ENCODE measurements at places on chromosomes 2 and 18. TPM values are rescaled to one million over a fixed set of nuclear protein-coding genes. Genes with fewer than 3 reads are reported as not detected.

GRCh38 chr18:68435581-68435980, 279.3 kb downstream of the TMX3 start:
- no peak overlapping the region for H3K4me3 ChIP-seq
- no peak overlapping the region for H3K27ac ChIP-seq
- H3K4me1 ChIP-seq = no peaks in the 10 kb centered on the region
- H3K27me3 ChIP-seq = no peaks in the 10 kb centered on the region
- H3K36me3 ChIP-seq = no peaks in the 10 kb centered on the region

Gene MRO
- 1.1 TPM for total RNA-seq

DNA sequence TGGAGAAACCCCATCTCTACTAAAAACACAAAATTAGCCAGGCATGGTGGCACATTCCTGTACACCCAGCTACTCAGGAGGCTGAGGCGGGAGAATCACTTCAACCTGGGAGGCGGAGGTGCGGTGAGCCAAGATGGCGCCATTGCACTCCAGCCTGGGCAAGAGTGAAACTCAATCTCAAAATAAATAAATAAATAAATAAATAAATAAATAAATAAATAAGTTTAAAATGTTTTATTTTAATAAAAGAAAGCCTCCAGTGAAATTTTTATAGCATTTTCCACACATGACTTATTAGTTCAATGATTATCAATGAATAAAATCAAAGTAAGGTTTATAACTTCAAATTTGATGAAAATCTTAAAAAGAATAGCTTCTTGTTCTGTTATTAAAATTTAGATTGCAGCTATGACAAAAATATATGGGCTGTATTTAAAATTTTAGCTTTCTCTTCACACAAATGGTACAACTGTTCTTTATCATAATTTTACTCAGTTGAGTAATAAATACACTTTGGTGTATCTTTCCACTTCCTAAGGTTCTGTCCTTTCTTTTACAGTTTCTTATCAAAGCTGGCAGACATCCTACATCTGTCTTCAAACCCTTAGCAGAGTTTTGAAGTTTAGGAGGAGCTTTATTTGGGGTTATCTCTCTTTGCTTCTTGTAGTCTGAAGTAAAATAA, 78.4 kb upstream of the ZSWIM2 start:
- no peak overlapping the region for H3K4me3 ChIP-seq
- no peaks in the 10 kb centered on the region for H3K4me1 ChIP-seq
- no peaks in the 10 kb centered on the region for H3K27me3 ChIP-seq
- DNase-seq = no peak

Gene STARD6
- total RNA-seq = not detected

DNA sequence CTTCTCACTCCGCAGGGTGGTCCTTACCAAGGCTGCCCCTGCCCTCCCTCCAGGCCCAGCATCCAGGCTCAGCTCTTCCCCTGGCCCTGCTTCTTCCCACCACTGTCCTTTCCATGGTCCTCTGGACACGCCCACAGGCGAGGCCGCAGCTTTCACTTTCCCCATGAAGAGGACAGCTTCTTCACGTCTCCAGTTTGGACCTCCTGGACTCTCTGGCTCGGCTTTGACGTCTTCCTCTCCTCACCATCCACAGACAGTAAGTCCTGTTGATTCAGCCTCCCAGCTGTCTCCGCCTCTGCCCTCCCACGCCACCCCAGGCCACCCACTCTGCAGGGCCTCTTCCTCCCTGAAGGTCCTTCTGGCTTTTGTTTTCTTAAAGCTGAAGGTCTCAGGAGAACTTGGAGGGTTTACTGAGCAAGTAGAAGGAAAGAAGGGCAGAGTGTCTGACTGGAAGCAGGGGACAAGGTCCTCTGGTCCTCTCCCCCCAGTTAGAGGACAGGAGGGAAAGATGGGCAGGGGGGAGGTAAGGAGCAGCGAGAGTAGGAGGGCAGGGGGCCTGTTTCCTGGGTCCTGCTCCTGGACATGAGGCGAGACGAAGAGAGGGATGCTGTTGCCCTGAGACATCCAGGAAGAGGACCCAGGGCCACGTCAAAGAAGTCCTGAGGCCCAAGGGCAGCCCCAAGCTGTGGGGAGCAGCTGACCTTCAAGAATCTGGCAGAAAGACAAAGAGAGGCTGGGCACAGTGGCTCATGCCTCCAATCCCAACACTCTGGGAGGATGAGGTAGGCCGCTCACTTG, 24.7 kb upstream of the NMUR1 start:
- peak overlapping the region; percentile 37 for H3K27ac ChIP-seq
- H3K27me3 ChIP-seq = no peaks in the 10 kb centered on the region
- H3K4me3 ChIP-seq = no peak overlapping the region
- H3K36me3 ChIP-seq = no peaks in the 10 kb centered on the region
- no peaks in the 10 kb centered on the region for H3K4me1 ChIP-seq
- DNase-seq = peak; percentile 56

- no peak for DNase-seq
- no peaks in the 10 kb centered on the region for H3K36me3 ChIP-seq
- H3K27me3 ChIP-seq = no peaks in the 10 kb centered on the region
- no peak overlapping the region for H3K4me3 ChIP-seq
- H3K4me1 ChIP-seq = no peaks in the 10 kb centered on the region
- no peak overlapping the region for H3K27ac ChIP-seq
Measured at GRCh38 chr18:23059541-23060465, 75.5 kb upstream of the CABLES1 start.

DNA sequence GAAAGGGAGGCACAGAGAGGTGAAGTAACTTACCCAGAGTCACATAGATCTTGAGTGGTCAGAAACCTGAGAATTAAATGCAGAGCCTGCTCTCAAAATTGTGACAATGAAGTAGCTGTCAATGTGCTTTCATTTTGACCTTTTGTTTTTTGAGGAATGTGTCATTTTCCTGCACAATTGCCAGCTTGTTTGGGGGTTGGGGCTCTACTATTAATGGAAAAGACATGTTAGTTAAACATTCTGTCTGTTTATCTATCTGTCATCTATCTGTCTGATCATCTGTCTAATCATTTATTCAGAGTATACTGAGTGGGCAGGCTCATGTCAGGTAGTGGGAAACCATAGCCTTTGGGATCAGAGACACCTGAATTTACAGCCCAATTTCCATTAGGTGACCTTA, 428.4 kb downstream of the TSN start:
- H3K36me3 ChIP-seq = no peaks in the 10 kb centered on the region
- H3K27ac ChIP-seq = no peak overlapping the region

- no peaks in the 10 kb centered on the region for H3K4me1 ChIP-seq
- H3K27ac ChIP-seq = no peak overlapping the region
- H3K36me3 ChIP-seq = no peaks in the 10 kb centered on the region
- DNase-seq = no peak
Measured at GRCh38 chr2:174815526-174815925, 51.3 kb upstream of the CHRNA1 start.

DNA sequence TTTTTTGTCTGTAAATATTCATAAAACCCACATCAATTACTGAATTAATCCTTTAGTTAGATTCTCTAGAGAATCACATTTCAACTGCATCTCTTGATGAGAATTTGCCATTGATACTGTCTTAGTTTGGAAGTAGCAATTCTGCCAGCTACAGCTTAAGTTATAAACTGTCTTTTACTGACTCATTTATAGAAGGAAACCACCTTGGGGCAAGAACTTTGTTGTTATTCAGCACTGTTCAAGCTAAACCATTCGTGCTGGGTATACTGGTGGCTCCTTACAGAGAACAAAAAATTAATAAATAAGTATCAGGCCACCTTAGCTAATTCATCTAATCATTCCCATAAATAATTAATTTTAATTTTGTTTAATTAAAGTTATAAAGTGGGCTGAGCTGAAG, 1082.6 kb upstream of the CELF4 start:
- no peaks in the 10 kb centered on the region for H3K27me3 ChIP-seq
- H3K4me1 ChIP-seq = no peaks in the 10 kb centered on the region
- DNase-seq = no peak
- H3K27ac ChIP-seq = no peak overlapping the region
- no peak overlapping the region for H3K4me3 ChIP-seq

Gene DHX57
- total RNA-seq = 13.3 TPM

DNA sequence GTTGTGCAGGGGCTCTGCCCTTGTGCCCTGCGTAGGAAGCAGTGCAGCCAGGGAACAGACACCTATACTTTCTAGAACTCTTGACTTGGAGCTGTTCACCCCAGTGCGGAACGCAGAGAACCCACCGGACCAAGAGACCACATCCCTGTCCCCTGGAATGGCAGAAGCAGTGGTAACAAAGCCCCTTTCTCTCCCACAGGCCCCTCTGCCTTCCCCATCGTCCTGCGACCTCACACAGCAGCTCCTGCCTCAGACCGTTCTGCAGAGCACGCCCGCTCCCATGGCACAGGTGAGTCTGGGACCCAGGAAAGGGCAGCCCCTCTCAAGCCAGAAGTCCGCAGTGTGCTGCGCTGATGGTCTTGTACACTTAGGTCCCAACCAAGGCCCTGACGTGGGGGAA, 24.6 kb upstream of the RPL31 start:
- H3K36me3 ChIP-seq = no peaks in the 10 kb centered on the region
- H3K27me3 ChIP-seq = no peaks in the 10 kb centered on the region
- H3K4me3 ChIP-seq = no peak overlapping the region
- no peak overlapping the region for H3K27ac ChIP-seq
- no peaks in the 10 kb centered on the region for H3K4me1 ChIP-seq
- DNase-seq = no peak

GRCh38 chr2:235493402-235493774, 455 bp upstream of the AGAP1 start:
- no peak overlapping the region for H3K27ac ChIP-seq
- DNase-seq = no peak
- no peaks in the 10 kb centered on the region for H3K27me3 ChIP-seq
- H3K4me3 ChIP-seq = peak overlapping the region; percentile 31
- H3K36me3 ChIP-seq = no peaks in the 10 kb centered on the region

DNA sequence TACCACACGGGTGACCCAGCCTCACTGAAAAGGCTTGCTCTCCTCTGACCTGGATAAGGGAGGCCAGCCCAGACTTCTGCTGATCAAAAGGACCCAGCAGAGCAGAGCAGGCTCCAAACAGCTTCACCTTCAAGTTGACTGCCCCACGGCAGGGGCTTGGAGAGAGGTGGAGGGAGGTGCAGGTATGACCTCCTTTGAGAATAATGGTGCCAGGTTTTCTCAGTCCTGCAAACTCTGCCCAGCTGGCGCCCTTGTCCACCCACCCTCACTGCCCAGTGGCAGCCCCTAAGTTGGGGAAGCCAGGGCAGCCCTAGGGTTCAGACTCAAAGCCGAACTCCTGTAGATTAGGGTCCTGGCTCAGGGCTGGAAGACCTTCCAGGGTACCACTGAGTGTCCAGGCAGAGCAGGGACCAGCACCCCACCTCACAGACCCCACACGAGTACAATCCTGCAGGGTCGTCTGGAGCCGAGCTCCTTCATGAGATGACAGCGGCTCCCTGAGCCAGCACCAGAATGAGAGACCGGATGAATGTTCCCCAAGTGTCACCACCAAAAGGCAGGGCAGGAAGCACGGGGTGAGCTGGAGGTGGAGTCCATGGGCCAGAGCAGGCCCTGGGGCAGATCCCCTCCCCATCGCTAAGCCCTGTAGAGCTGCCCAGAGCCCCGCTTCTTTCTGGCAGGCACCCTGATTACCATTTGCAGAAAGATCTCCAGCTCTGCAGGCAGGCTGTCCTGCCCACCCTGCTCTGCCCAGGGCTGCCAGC, 3.6 kb upstream of the GPC1 start:
- DNase-seq = peak; percentile 27
- H3K27ac ChIP-seq = no peak overlapping the region
- no peak overlapping the region for H3K4me3 ChIP-seq
- H3K36me3 ChIP-seq = no peaks in the 10 kb centered on the region
- peaks cover 13% of the 10 kb centered on the region for H3K4me1 ChIP-seq

DNA sequence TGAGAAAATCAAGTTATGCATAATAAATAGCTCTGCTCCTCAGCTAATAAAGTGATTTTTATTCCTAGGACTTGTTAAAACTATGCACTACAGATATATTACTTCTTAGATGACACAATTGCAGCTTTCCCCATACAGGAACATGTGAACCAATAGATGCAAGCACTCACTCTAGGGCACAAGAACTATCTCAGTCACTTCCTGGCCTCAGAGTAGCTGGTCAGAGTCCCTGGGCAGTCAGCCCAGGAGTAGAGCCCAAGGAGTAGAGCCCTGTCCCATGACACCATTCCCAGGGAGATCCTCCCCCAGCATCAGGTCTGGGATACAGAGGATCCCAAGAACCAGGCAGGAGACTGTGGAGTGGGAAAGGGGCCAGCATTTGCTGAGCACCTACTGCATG, 2.7 kb downstream of the TNS1 start:
- no peak overlapping the region for H3K4me3 ChIP-seq
- H3K36me3 ChIP-seq = no peaks in the 10 kb centered on the region
- peaks cover 83% of the 10 kb centered on the region for H3K4me1 ChIP-seq
- peak; percentile 88 for DNase-seq
- H3K27me3 ChIP-seq = no peaks in the 10 kb centered on the region

DNA sequence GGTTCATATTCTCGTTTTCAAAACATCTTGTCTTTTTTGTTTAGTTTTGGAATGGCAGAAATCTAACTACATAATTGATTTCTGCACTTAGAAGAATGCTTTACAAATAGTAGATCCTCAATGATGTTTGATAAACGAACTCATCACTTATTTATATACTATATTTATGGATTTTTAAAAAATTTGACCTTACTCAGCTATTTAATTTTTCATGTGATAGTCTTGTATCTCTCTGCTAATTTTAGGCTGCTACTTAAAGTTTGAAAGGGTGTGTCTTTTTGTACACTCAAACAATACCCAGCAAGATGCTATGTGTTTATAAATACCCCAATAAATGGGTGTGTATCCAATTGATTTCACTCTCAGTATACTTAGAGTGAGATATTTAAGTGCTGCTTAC, 86.9 kb downstream of the EHBP1 start:
- no peak overlapping the region for H3K27ac ChIP-seq
- no peaks in the 10 kb centered on the region for H3K27me3 ChIP-seq
- no peaks in the 10 kb centered on the region for H3K36me3 ChIP-seq

GRCh38 chr18:13539050-13539449, 187.3 kb downstream of the FAM210A start:
- H3K36me3 ChIP-seq = no peaks in the 10 kb centered on the region
- peak; percentile 44 for DNase-seq
- H3K27me3 ChIP-seq = no peaks in the 10 kb centered on the region
- H3K4me3 ChIP-seq = no peak overlapping the region
- H3K4me1 ChIP-seq = no peaks in the 10 kb centered on the region
